Hematopoietic multipotent progenitor cell treated with erythropoietin and hydrocortisone succinate and interleukin-3 and kit ligand, for 17 days (in vitro differentiated cells): ENCODE measurements at places on chromosomes 5 and 9.

GRCh38 chr5:169126481-169127021 is 174.4 kb downstream of the SLIT3 start:
- DNase-seq, result no peak

GRCh38 chr5:2751592-2752021 is at the start of gene IRX2:
Gene IRX2 (minus strand): TSS chr5:2751677. CDS start chr5:2751413, 264 bp downstream.
- DNase-seq, result no peak

DNA sequence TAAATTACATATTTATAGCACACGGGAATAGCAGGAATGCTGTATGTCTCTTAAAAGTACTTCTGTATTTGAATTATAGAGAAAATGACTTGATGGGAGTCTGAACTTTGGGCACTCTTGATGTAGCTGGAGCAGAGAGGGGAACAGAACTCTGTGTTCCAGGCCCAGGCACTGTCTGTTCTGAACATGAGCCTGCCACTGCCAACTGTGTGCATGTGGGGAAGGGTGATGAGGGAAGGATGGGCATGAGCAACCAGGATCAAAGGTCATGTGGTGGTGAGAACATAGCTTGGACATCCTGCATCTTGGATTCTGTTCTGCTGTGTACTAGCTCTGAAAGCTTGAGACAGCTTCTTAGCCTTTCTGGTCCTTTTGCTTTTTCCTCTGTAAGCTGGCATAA is 16.4 kb upstream of the ZBED3 start:
- DNase-seq, result no peak

GRCh38 chr5:37837414-37838032 is 2.3 kb downstream of the GDNF start:
- no peak for DNase-seq

- no peak for DNase-seq
Measured at GRCh38 chr5:147578228-147579024, 68.6 kb upstream of the DPYSL3 start.

DNA sequence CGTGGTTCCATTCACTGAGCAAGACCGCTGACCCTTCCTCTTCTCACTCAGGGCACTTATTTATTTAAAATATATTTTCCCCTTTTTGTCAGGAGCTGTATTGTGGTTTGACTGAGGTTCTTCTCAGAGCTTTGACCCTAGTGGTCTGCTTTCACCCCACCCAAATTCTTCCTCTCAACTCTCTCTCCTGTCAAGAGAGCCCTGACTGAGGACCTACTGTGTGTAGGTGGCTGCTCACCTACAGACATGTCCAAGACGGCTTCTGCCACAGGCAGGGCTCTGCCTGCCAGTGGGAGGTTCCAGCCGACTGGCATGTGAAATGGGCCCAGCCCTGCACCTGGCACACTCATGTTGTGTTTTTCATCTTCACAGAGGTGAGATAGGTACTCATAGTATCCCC is 5.2 kb downstream of the DCANP1 start:
- no peak for DNase-seq

DNA sequence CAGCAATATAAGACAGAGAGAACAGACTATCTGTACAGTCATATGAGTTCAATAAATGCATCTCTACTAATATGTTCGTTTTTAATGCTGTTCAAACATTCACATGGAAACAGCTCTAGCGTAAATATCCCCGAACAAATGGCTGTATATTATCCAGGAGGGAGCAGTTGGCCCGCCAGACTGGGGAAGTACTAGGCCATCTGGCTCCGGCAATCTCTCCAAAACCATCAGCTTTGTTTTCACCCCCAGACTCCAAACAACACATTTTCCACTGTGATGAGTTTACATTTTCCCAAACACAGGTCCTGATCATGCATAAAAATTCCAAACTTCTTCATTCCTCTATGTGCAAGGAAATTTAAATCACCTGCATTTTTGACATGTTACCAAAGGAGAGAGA is 8.7 kb downstream of the EBF1 start:
- DNase-seq, result no peak

- no peak for DNase-seq
Measured at GRCh38 chr5:119187776-119188529, 117.1 kb downstream of the DMXL1 start.

DNA sequence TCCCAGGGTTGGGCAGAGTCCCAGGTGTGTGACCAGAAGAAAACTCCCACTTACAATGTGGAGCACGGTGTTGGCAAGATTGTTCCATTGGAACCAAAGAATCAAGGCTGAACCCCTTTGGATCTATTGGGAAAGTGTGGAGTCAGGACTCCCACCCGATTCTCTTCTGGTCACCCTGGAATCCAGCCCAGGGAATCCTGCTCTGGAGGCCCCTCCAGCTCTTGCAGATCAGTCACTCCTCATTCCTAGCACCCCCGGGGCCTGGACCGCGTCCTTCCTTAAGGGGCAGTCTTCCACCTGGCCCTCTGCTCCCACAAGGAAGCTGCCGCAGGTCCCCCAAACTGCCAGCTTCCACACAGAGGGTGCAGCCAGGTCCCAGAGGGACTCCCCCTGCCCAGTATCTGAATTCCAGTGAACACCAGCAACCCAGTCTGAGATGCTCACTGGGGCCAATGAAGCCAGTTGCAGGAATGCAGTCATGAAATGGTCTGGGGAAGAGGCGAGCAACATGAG is 170.1 kb downstream of the GADD45G start:
- DNase-seq, result no peak

GRCh38 chr9:110015759-110016158 is 192.2 kb downstream of the C9orf152 start:
- no peak for DNase-seq

DNA sequence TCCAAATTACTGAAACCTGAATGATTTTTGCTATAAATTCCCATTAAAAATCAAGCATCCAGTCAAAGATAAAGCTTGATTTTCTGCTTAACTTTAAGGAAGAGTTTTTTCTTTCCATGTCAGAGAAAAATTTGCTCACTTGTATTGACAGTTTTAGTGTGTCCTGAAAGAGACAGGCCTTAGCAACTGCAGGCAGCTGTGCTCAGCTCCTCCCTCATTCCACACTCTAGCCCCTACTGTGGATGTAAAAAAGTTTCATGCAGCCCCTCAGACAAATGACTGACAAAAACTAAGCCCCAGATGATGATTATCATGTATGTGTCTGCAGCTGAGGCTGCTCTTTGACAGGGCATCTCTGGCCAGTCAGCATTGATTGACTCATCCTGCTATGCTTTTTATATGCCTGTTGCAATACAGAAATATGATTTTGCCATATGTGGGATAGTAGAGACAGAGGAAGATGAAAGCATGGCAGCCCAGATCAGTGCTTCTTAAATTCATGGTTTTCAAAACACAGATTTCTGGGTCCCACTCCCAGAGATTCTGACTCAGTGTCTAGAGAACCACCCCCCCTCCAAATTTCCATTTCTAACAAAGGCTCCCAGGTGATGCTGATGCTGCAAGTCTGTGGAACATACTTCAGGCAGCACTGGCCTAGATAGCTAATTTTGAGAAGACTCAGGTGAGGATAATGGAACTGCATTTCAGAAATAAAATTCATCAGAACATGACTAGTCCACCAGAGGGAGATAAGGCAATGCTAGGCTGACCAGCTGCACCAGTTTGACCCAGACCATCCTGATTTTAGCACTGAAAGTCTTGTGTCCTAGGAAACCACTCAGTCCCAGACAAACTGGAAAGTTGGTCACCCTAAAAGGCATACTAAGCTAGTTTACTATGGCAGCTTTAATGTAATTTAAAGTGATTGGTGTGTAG is 298.7 kb upstream of the KCNN2 start:
- DNase-seq, result no peak

GRCh38 chr9:137924169-137924568 is 46.6 kb downstream of the CACNA1B start:
- no peak for DNase-seq

DNA sequence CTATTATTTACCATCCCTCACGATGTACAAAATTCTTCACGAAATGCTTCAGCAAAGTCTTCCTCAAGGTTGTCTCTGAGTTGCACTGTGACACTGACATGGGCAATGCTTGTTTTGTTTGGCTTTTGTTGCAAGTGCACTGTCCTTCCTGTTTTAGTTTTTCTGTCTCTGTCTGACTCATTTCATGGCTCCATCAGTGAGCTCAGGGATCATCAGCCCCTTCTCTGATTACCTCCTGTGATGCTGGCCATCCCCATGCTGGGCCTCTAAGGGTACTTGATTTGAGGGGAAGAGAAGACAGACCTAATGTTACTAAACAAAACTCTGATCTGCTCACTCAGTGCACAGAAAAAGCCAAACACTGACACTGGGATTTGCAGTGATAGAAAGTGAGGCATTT is 37.6 kb upstream of the STX17 start:
- DNase-seq, result no peak

- DNase-seq, result no peak
Measured at GRCh38 chr9:115035841-115036612, 81.9 kb downstream of the TNC start.

GRCh38 chr5:139426203-139426885 is 13.0 kb downstream of the DNAJC18 start:
- no peak for DNase-seq

DNA sequence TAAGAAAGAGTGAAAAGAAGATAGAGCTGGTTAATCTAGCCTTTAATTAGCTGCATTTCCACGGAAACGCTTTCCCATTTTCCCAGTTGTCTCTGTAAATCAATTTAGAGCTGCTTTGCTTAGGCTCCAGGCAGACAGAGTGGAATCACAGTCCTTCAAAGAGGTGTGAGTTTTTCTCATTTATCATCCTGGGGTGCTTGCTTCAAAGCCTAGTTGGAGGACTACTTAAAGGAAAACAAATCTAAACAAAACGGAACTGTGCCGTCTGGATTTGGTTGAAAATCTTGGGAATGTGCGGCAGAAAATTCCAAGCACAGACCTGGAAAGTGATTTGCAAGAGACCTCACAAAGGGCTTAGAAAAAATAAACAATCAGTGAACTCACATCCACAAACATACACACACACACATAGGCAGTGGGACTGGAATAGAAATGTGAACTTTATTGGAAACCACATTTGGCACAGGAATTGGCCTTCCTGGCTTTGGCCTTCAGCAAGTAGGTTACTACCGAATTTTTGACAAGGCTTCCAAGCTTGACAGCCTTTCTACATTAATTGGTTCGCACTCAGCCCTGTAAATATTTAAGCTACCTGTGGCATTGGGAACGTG is 235.2 kb upstream of the SLC24A2 start:
- DNase-seq, result no peak

GRCh38 chr9:105994970-105995369 is 300.6 kb downstream of the TMEM38B start:
- no peak for DNase-seq

- DNase-seq, result no peak
Measured at GRCh38 chr5:76696251-76696650, 19.7 kb upstream of the F2R start.

DNA sequence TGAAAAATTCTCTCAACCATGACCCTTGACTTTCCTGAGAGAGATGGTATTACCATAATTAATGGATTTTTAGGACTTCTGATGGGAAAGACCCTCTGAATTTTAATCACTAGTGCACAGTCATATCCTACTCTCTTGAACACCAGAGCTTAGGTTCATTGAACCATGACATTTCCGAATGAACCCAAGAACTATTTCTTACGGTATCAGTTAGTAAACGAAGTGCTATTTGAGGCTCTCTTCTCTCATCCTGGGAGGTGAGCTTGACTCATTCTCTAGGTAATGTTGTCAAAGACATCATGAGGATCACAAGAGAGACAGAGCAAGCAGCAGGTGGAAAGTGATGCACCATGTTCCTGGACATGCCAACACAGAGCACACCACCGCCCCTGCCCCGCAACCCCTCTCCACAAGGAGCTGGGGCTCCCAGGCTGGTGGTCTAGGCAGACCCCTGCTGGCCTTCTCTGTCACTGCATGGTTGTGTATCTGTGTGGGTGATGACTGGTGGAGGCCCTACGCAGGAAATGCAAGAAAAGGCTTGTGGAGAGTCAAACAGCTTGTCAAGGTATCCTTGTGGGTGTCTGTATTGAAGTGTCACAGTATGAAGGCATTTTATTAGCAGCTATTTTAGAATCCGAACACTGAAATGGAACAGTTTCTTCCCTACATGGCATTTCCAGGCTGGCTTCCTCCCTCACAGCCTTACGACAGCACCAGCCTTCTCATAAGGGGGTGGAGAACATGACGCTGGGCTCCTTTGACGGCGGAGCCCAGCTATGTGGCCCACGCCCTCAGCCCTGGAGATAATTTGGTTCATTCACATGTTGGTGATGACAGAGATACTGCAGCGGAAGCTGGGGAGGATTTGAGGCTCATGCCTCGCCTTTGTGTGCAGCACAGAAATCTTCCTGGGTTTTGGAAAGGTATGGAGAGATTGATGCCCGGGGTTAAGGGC is 297.6 kb downstream of the NTRK2 start:
- DNase-seq, result no peak

DNA sequence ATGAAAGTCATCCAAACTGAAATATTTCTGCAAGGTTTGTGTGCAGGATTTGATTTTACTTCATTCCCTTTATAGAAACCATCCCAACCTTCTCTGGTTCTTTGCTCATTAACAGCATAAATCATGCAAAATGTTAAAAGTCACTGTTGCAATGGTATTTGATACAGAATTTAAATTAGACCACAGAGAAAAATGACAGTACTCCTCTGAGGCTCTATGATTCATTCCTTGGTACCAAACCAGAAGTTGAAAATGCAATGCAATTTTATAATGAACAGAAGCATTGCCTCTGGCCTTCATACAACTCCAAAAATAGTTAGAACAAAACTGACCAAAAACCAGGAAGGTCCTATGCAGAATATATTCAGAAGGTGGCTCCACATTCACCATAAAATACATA is 607.1 kb downstream of the TLE1 start:
- no peak for DNase-seq
